ENCODE measurements at places on chromosomes 4 and X.

GRCh38 chr4:8323947-8324555, 54.5 kb downstream of the HTRA3 start:
- no peak for DNase-seq

- no peak for DNase-seq
Measured at GRCh38 chrX:150975655-150976390, 7.3 kb upstream of the HMGB3 start.

DNA sequence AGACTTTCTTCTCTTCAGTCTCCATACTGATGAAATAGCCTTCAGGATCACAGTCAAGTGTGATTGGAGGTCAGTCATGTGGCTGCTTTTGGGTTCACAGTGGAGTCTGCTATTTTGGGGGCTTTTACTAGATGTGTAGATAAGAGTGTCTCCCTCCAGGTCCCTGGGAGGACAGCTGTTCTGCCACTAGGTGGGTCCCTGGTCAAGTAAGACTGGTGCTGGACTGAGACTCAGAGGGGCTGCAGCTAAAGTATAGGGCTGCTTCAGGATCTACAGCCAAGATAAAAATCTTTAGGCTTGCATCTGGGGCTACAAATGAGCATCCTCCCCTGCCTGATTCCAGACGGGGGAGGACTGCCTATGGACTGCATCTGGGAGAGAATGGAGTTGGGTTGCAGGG, 200.7 kb upstream of the ANKRD50 start:
- no peak for DNase-seq

GRCh38 chr4:81527115-81527514, 55.4 kb upstream of the RASGEF1B start:
- no peak for DNase-seq

DNA sequence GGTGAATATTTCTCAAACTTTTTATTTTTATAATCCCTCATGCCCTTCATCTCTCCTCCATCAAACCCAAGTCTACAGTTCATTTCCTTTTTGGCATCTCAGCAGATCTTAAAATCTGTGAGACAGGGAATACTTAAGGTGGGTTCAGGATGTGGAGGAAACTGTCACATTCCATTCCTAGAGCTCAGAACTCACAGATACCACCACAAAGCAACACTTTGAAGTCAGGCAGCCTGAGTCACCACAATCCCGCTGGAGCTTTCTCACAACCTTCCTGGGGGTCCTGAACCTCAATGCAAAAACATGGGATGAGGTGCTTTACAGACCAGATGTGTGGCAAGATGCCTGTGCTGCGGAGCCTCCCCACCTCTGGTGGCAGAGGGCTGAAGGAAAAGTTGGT, 63.2 kb downstream of the HHIP start:
- no peak for DNase-seq

DNA sequence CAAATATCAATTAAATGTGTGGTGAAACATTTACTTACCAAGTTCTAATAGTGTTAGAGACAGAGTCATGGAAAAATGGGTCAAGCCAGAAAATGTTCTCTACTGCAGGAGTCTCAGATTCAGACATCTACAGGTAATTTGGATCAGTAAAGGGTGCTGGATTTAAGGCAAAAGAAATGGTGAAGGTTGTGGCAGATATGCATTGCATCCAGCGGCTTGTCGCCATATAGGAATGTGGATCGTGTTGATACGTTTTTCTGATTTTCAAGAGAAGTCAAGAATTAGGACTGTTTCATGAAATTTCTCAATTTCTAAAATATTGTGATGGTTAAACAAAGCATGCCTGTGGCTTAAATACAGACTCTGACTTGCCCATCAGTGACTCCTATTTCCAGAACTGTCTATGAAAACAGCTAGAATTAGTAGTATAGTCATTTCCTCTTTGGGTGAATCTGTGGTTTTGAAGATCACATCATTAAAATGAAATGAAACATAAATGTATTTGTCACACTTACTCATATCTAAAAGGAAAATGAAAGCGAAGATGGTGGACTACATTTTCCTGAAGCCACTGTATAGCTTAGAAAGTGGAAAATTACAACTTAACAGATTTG, 110.1 kb upstream of the VEGFC start:
- no peak for DNase-seq

DNA sequence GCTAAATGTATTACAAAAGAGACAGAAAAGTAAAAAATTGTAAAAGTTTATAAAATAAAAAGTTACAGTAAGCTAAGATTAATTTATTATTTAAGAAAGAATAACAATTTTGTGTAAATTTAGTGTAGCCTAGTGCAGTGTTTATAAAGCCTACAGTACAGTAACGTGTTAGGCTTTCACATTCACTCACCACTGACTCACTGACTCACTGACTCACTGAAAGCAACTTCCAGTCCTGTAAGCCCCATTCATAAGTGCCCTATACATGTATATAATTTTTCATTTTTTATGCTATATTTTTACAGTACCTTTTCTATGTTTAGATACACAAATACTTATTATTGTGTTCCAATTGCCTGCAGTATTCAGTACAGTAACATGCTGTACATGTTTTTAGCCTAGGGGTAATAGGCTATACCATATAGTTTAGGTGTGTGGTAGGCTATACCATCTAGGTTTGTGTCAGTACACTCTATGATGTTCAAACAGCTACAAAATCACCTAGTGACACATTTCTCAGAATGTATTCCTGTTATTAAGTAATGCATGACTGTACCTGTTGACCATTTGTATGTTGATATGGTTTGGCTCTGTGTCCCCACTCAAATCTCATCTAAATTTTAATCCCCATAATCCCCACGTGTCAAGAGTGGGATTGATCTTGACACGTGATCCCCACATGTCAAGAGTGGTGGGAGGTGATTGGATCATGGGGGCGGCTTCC, 57.9 kb downstream of the CFAP299 start:
- DNase-seq: no peak

GRCh38 chrX:15204130-15204751, 65.6 kb downstream of the ASB9 start:
- DNase-seq: no peak

GRCh38 chr4:7831330-7831729, 108.3 kb downstream of the AFAP1 start:
- no peak for DNase-seq

DNA sequence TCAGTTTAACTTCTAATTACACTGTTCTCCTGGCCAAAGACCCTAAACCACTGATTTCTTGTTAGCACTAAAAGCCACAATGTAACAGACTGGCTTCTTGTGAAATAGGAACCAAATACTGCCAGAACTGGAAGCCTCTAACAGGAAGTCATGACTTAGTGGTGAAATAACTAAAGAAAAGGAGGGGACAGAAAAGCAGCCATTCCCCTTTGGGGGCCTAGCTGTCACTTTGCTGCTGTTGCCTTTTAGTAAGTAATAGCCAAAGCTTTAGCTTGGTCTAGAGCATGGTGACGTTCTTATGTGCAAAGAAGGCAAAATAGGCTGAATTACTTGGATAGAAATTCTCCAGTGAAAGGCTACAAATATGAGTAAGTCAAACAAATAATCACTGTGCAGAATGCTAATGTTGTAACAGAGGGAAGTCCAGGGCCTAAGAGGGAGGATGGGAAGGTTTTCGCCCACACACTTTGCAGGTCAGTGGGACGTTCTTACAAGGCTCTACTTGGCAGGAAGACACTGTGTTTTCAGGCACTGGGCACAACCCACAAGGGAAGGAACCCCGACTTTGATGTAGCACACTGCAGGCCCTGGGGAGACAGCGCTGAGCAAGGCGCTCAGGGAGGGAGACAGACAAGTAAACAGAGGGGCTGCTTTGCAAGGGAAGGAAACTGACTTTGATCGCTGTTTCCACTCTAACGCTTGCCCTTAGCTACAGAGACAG, 16.7 kb downstream of the GAB3 start:
- DNase-seq: no peak
